GM20000 (cell line): ENCODE measurements at places on chromosomes 6 and 20.
A peak's percentile ranks its signal among the peaks of the same experiment; 100 is the strongest.

GRCh38 chr6:106002005-106002404, 84.1 kb upstream of the PRDM1 start:
- DNase-seq = no peak

GRCh38 chr20:38226553-38226952, 34.0 kb downstream of the KIAA1755 start:
- DNase-seq = no peak

- DNase-seq = peak; percentile 32
These were observed at the start of gene C6orf132 for GRCh38 chr6:42142118-42142835. C6orf132 (minus strand) TSS chr6:42142620; CDS start chr6:42142444, 176 bp downstream.

- DNase-seq = peak; percentile 36
These were observed 1.7 kb downstream of the SLC22A23 start for GRCh38 chr6:3455147-3455568.

- no peak for DNase-seq
These were observed 11.2 kb downstream of the TCFL5 start for GRCh38 chr20:62850333-62850974.

GRCh38 chr6:12103158-12103557, 91.0 kb downstream of the HIVEP1 start:
- DNase-seq = no peak

DNA sequence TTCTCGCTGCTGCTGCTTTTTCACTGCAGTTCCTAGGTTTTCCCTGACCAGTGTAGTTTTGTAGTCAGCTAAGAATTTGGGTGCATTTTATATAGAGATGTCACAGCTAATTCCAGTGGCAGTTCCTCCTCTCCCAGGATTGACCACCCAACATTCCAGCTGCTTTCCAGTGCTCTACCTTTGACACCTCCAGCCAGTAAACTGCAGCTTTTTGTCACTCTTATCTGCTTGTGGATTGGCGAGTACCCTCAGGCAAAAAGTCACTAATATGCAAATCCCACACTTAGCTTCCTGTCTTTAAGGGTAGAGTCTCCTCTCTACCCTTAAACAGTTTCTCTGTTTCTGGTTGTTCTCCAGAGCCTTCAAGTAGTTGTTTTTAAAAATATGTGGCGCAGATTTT, 146.9 kb upstream of the KCNG1 start:
- DNase-seq = no peak

DNA sequence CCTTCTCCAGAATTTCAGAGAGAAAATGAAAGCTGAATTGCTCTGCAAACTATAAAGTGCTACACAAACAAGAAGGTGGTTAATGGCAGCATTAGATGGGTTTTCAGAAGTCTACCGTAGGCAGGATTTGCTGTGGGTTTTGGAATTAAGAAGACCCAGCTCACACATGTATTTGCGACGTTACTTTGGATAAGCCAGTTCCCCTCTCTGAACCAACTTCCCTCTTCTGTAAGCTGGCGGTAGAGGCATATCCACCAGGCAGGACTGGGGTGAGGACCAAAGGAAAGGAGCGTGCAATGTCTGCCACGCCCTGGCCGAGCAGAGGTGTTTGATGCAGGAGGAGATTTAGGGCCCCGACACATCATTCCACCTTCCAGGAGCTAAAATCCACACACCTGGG, 6.9 kb downstream of the RSPO4 start:
- no peak for DNase-seq

GRCh38 chr6:109321752-109322151, 60.5 kb downstream of the CD164 start:
- no peak for DNase-seq

DNA sequence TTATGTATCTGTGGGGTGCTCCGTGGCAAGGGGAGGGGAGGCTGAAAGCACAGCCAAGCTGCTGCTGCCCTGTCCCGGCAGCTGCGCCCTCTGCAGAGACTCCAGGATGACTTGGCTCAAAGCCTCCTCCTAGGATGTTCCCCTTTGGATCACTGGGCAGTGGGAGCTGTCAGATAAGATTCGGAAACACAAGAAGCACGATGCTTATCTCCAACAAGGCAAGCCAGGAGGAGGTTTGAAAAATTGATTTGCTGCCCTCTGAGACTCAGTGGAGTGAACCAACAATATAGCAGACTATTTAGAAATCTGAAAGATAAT, 776.4 kb downstream of the C6orf118 start:
- no peak for DNase-seq
